Upper lobe of left lung (tissue), 6 donors: ENCODE measurements at places on chromosomes 11 and 22.

- no peaks in the 10 kb centered on the region for H3K36me3 ChIP-seq
- peak overlapping the region; percentile 26 for H3K4me3 ChIP-seq
- DNase-seq, result no peak
- peak overlapping the region; percentile 73 for H3K27ac ChIP-seq
- no peaks in the 10 kb centered on the region for H3K27me3 ChIP-seq
Measured at GRCh38 chr11:33893711-33894397, 2.0 kb upstream of the LMO2 start.

DNA sequence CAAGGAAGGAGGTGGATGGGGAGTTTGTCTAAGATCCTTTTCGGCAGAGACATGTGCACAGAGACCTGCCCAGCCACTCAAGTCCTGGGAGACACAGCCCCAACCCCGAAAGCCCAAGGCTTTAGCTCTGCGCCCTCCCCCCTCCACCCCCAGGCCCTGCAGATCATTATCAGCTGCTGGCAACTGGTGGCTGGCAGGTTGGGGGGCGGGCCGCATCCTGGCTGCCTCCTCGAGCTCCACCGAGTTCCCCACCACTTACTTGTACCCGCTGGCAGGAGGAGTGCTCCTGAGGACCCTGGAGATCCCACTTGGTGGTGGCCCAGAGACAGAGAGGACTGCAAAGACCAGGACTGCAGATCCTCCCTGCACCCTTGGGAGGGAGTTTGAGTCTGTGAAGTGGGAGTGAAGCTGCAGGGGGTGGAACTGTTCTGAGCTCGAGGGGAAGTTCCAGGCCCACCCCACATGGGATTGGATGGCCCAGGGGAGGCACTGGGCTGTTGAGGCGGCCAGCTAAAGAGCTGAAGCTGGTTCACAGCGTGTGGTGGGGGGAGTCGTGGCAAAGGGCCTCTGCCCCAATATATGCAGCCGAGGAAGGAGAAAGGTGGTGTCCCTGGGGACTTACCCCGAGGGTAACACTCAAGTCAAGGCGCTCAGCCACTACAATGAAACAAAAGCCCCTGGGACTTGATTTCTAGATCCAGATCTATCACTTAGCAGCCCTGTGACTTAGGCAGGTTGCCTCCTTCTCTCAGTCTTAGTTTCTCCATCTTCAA, 19.9 kb upstream of the CCDC86 start:
- no peak overlapping the region for H3K27ac ChIP-seq
- no peaks in the 10 kb centered on the region for H3K4me1 ChIP-seq
- no peaks in the 10 kb centered on the region for H3K36me3 ChIP-seq

GRCh38 chr11:45379162-45379863, 93.2 kb upstream of the SYT13 start:
- H3K36me3 ChIP-seq, result no peaks in the 10 kb centered on the region
- no peak for DNase-seq
- no peak overlapping the region for H3K27ac ChIP-seq
- no peak overlapping the region for H3K4me3 ChIP-seq
- H3K4me1 ChIP-seq, result no peaks in the 10 kb centered on the region

- no peak overlapping the region for H3K4me3 ChIP-seq
- H3K36me3 ChIP-seq, result no peaks in the 10 kb centered on the region
- H3K27me3 ChIP-seq, result no peaks in the 10 kb centered on the region
Measured at GRCh38 chr11:19398273-19398672, 157.5 kb upstream of the E2F8 start.

GRCh38 chr11:57585301-57585700, 12.2 kb upstream of the SERPING1 start:
- no peak overlapping the region for H3K27ac ChIP-seq
- no peak for DNase-seq
- H3K27me3 ChIP-seq, result no peaks in the 10 kb centered on the region
- no peaks in the 10 kb centered on the region for H3K4me1 ChIP-seq
- no peaks in the 10 kb centered on the region for H3K36me3 ChIP-seq
